Myocyte (in vitro differentiated cells): ENCODE measurements at places on chromosomes 16 and 17.
A peak's percentile ranks its signal among the peaks of the same experiment; 100 is the strongest.

- DNase-seq, result peak; percentile 15
Measured at GRCh38 chr17:75927286-75927922, 13.4 kb downstream of the FBF1 start.

DNA sequence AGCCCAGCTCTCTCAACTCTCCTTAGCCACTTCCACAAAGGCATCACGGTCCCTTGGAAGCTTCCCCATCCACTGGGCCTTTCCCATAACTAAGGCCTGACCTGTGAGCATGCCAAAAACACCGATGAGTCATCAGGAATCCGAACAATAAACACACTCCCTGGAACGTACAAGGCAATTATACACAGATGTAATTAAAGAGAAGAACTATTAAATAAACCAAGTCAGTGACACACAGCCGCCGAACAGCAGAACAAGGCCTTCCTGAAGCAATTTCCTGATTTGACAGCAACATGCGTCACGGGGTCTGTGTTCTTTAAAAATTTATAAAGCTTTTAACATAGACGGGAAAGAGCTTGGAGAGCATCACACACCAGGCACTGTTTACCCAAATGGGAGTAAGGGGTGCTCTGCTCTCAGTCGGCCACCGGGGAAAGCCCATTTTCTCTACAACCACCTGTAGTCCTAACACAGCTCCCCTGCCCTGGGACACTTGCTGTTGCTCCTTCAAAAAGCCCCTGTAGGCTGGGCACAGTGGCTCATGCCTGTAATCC is 29.4 kb downstream of the COG7 start:
- peak; percentile 75 for DNase-seq

DNA sequence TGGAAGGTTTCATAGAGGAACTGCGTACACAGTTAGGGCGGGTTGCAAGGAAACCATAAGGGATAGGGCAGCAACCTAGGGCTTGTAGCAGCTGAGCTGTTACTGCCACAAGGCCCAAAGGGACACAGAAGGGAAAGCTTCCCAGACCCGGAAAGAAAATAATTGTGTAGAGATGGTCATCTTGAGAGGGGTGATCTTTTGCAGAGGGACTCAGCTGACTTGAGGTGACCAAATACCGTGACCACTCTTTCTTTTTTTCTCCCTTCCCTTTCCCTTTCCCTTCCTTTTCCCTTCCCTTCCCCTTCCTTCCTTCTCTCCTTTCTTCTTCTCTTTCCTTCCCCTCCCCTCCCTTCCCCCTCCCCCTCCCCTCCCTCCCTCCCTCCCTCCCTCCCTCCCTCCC is 8.5 kb upstream of the CREBBP start:
- no peak for DNase-seq

GRCh38 chr17:57521606-57522005 is 223.5 kb downstream of the CCDC182 start:
- DNase-seq, result no peak

- DNase-seq, result peak; percentile 68
Measured at GRCh38 chr16:53948734-53949430, 244.9 kb downstream of the FTO start.
